ENCODE measurements at places on chromosomes 12 and 14.
A peak's percentile ranks its signal among the peaks of the same experiment; 100 is the strongest.

DNA sequence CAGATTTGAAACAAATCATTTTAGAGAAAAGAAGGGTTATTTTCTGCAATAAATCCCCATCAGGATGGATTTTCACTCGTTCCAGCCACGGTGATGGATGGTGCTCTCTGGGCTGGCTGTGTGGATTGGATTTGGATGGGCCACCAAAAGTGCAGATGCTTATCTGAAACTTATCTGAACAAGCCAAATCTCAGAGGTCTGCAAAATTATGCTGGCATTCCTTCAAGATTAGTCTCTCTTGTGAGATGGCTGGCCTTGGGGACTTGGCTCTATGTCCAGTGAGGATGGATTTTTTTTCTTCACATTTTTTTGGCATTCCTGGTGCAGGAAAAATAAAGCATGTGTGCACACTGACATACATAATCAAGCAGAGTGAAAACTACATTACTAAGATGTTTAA lies 341.9 kb downstream of the GXYLT1 start:
- no peak for DNase-seq

DNA sequence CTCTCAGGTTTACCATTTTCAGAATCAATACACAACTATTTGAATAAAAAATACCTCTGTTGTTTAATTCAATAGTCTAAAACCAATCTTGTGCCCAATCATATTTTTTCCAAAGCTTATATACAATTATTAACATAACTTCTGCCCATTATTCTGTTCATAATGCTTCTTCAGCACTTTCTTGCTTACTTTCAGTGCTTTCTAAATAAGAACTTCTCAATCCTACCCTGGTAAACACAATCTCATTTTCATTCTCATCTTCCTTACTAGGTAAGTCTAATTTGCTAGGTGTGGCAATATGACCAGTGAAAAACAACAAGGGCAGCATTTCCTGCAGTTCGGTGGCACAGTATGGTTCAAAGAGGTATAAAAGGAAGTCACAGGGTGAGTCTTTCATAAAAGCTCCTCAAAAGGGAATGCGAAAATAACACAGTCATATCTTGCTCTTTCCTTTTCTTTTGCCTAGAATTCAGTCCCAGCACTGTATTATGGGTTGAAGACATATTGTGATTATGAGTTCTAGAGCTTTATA lies 103.5 kb downstream of the FOXG1 start:
- DNase-seq, result no peak

- DNase-seq, result peak; percentile 75
Observed at GRCh38 chr14:105086833-105087307, 21.6 kb upstream of the GPR132 start.

- no peak for DNase-seq
Observed at GRCh38 chr12:80277732-80278131, 166.3 kb upstream of the PTPRQ start.

DNA sequence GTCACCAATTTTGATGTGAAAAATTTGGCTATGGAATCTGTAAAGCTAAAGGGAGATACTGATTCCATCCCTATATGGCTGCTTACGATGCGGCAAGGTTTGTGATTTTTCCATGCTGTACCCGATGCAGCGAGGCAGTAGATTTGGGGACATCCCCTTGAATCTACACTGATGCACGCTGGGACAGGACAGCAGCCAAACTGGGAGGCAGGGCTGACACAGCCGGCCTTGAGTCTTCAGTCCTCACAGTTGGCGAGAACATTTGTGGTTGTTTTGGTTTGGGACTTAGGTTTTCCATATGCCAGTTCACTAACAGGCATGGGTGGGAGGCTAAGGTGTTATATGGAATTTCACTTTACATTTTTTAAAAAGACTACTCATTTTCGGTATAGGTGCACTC lies 3.8 kb downstream of the GALNT16 start:
- no peak for DNase-seq

GRCh38 chr12:132422381-132423043 lies 67.4 kb upstream of the FBRSL1 start:
- no peak for DNase-seq

DNA sequence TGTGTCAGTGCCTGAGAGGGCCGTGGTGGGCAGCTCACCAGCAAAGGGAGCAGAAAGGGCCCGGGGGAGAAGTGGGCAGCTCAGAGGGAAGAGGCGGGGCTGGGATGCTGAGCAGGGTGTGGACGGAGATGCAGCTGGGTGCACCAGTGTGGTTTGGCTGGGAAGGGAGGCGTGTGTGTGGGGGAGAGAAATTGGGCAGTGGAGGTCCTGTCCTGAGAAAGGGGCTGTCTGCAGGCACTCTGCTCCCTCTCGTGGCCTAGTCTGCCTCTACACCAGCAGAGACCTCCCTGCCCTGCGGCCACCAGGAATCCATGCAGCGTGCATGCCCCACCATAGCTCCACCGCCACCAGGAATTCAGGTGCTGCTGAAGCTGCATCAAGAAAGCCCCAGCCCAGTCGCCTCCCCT lies 6.4 kb downstream of the TMEM121 start:
- DNase-seq, result no peak

GRCh38 chr12:14635776-14636175 lies 60.6 kb downstream of the GUCY2C start:
- DNase-seq, result no peak

DNA sequence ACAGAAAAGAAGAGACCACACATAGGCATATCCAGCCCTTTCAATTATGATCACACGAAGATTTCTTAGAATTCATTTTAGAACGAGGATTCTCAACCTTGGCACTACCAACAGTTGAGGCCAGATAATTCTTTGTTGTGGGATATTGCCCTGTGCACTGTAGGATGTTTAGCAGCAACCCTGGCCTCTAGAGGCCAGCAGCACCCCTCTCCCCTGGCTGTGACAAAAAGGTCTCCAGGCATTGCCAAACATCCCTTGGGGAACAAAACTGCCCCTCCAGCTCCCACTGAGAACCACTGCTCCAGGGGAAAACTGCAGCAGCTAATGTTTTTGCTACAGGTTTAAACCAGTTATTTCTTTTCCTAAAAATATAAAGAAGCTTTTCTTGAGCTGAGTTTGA lies 7.1 kb downstream of the NT5DC3 start:
- no peak for DNase-seq

DNA sequence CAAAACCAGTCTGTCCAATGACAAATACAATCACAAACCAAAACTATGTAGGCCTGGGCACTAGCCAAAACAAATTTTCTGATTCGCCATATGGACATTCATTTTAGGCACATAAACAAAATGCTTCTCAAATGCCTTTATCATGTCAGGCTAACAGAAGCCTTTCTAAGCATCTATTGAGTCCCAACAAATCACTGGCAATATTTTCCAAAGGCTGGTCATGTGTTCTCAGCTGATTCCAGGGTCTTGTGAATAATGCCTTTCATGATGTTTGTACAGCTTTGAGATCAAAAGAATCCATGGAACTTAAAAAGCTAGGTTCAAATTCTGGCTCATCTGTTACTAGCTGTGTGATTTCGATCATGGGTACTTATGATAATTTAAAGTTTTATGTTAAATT lies 16.1 kb downstream of the FSCB start:
- DNase-seq, result no peak

GRCh38 chr14:70935135-70935534 lies 27.9 kb downstream of the PCNX1 start:
- no peak for DNase-seq

GRCh38 chr14:78836777-78837176 lies 666.6 kb downstream of the NRXN3 start:
- DNase-seq, result no peak

DNA sequence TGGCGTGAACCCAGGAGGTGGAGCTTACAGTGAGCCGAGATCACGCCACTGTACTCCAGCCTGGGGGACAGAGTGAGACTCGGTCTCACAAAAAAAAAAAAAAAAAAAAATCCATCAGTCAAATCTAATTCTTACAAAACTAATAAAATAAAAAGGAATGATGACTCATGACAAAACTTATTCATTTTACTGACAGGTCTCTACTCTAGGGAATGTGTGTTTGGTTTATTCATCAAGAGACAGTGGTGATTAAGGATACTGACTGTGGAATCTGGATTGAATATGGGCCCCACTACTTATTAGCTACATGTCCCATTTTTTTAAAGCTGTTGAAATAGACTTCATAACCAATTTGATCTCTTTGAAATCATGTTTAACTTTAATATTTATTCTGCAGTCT lies 29.3 kb upstream of the GAS2L3 start:
- DNase-seq, result no peak

GRCh38 chr12:116849216-116849615 lies 32.0 kb downstream of the HRK start:
- DNase-seq, result no peak

GRCh38 chr14:52117111-52117832 lies 48.4 kb upstream of the NID2 start:
- no peak for DNase-seq

DNA sequence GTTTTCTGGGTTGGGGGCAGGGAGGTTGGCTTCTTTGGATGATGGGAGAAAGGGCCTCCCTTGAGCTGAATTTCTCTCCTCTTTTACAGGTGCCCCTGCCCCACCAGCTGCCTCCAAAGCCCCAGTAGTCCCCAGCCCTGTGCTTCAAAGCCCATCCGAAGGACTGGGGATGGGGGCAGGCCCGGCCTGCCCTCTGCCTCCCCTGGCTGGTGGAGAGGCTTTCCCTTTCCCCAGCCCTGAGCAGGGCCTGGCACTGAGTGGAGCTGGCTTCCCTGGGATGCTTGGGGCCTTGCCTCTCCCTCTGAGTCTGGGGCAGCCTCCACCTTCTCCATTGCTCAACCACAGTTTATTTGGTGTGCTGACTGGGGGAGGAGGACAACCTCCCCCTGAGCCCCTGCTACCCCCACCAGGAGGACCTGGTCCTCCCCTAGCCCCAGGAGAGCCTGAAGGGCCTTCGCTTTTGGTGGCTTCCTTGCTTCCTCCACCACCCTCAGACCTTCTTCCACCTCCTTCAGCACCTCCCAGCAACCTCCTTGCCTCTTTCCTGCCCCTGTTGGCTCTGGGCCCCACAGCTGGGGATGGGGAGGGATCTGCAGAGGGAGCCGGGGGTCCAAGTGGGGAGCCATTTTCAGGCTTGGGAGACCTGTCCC lies 4.0 kb downstream of the MBD6 start:
- DNase-seq, result no peak

DNA sequence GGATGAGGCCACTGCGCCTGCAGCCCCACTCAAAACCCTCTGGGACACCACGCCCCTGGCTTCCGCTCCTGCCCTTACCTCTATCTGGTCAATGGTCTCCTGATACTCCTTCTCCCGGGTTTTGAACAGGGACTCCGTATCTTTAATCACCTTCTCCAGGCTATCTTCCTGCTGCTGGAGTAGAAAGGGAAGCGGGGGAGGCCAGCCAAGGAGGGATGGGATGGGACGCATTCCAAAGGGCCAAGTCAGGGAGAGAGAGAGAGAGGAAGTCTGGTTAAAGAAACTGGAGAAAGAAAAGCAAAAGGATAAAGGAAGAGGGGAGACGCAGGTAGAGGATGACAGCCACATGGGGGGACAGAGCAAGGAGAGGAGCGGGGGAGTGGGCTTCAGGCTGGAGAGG lies 7.9 kb downstream of the IFFO1 start:
- DNase-seq, result no peak

DNA sequence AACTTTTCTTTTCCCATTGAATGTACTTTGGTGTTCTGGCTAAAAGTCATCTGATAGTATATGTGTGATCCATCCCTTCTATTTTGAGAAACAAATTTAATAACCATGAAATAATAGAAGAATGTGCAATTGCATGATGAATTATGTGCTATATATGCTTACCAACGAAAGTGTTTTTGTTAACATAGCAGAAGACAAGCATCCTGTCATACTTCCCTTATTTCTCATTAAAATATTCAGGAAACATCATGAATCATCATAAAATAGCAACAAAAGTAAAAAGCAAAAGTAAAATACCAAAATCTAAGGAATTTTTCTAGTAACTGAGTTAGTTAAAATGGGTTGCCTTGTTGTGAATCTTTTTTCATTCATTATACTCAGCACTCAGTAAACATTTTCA lies 409.0 kb upstream of the PDE3A start:
- no peak for DNase-seq

GRCh38 chr12:60174941-60175340 lies 579.1 kb downstream of the SLC16A7 start:
- DNase-seq, result no peak

GRCh38 chr12:43758247-43758727 lies 303 bp downstream of the PUS7L start:
- no peak for DNase-seq

DNA sequence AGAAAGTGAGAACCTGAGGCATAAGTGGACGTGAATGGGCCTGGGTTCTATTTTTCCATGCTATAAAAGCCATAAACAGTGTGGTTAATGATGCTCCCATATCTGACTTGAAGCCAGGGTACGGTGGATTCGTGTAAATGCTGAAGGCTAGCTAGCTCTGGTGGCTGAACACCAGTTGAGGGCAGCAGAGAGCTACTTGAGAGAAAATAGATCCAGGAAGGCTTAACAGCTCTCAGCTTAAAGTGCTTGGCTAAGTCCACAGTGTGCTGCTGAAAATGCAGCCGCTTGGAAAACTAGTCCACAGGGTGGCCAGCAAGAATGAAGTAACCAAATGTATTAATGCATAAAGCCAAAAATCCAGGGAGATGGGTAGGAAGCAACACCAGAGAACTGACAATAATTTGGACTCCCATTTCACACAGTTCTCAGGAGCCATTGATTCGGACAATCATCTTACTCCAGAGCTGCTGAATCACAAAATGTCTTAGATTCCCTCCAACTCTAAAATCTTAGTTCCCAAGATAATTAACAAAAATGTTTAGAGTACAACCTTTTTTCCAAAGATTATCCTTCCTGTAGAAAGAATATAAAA lies 15.0 kb upstream of the FOXG1 start:
- no peak for DNase-seq
